ENCODE measurements at places on chromosomes 2 and 18.

DNA sequence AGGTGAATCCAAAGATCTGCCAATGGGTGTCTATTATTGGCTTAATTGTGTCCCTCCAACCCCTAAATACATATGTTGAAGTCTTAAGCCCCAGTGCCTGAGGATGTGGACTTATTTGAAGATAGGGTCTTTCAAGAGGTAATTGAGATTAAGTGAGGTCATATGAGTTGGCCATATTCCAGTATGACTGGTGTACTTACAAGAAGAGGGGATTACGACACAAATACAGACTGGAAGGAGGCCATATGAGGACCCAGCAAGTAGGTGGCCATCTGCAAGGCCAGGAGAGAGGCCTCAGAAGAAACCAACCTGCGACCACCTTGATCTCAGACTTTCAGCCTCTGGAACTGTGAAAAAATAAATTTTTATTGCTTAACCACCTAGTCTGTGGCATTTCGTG lies 121.1 kb upstream of the FN1 start:
- DNase-seq = peak; percentile 8

GRCh38 chr2:221563270-221563985 lies 8.7 kb downstream of the EPHA4 start:
- no peak for DNase-seq

- DNase-seq = no peak
Observed at GRCh38 chr18:80238651-80239260, 8.6 kb downstream of the PARD6G start.

- peak; percentile 83 for DNase-seq
Observed at GRCh38 chr2:152036611-152037469, 62.0 kb downstream of the CACNB4 start.

DNA sequence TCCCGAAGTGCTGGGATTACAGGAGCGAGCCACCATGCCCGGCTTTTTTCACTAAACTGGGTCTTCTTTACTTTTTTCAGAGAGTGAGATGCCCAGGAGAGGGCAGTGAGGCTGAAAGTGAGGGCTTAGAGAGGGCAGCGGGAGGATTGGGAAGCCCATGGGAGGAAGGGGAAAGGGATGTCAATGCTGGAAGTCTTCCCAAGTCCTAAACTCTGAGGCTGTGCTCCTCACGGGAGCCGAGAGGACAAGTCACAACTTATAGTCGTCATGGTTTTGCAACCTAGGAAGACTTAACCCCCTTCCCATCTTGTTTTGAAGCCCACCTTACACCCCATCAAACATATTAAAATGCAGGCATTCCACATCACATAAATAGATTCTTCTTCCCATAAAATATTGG lies 15.1 kb upstream of the MEP1B start:
- DNase-seq = no peak

DNA sequence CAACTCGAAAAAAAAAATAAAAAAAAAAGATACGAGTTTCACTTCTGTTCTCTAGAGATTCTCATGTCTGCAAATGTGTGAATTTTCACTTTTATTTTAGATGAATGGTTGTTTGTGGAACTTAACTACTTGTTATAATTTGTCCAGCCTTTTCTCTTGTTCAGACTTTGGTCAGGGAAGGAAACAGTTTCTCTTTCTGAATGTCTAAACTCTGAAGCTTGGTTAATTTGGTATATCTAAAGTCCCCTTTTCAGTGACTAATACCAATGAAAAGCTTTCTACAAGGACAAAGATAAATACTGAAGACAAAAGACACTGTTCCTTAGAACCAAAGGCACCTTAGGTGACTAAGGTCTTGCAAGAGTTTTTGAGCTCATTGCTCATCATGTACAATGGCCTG lies 144.4 kb upstream of the PIEZO2 start:
- DNase-seq = no peak

GRCh38 chr2:165905854-165906253 lies 47.7 kb downstream of the TTC21B start:
- peak; percentile 8 for DNase-seq

GRCh38 chr18:60228609-60229595 lies 143.7 kb downstream of the MC4R start:
- peak; percentile 7 for DNase-seq

- no peak for DNase-seq
Observed at GRCh38 chr18:77750006-77750405, 500.4 kb downstream of the GALR1 start.

- DNase-seq = peak; percentile 17
Observed at GRCh38 chr2:224449212-224450147, 47.6 kb upstream of the FAM124B start.

- DNase-seq = no peak
Observed at GRCh38 chr18:11581286-11581685, 28.1 kb upstream of the SLC35G4 start.

GRCh38 chr2:234001380-234002160 lies 48.9 kb upstream of the SPP2 start:
- no peak for DNase-seq

DNA sequence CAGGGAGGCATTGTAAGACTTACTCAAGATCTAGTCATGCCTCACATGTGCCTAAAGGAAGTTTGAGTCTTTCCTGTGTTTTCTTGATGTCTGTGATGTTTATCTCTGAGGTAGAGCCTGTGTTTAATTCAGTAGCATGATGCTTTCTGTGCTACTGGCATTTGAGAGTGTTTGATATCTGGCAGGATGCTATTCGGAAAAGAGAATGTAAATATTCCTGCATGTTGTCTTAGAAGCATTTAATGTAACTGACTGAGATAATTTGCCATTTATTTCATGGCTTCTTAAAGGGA lies 58.8 kb downstream of the GREB1L start:
- DNase-seq = no peak

DNA sequence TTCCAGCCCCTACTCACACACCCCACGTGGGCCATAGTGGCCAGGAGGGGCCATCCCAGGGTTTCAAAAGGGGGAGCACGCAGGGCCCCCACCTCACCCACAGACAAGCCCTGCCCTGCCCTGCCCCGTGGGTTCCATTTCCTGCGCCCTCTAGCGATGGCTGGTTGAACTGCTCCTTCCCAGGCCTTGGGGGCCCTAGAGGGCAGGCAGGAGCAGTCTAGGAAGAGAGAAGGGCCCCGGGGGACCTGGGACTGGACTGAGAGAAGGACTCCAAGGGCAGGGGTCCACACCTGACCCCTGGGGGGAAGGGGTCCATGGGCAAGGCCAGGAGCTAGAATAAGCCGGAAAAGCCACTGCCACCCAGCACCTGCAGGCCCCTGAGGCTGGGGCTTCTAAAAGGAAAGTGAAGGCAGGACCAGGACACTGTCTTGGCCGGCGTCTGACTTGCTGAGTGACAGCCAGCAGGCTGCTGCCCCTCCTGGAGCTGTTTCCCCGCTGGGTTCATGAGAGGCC lies 10.1 kb downstream of the CYP26B1 start:
- DNase-seq = peak; percentile 67

DNA sequence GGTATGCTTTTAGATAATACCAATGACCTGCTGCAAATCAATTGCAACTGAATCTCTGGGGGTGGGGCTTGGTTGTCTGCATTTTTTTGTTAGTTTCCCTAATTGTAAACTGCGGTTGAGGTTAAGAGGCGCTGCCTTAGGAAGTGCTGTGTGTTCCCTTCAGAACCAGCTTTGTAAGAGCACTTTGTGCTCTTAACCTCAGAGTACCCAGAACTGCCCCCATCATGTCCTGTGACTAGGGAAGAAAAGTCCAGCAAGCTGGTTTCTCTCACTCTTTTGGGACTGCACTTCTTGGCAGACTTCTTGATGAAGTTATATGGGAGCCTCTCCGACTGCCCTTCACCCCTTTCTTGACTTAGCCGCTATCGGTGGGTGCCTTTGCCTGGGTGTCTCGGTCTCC lies 245.5 kb upstream of the CXCR4 start:
- no peak for DNase-seq

DNA sequence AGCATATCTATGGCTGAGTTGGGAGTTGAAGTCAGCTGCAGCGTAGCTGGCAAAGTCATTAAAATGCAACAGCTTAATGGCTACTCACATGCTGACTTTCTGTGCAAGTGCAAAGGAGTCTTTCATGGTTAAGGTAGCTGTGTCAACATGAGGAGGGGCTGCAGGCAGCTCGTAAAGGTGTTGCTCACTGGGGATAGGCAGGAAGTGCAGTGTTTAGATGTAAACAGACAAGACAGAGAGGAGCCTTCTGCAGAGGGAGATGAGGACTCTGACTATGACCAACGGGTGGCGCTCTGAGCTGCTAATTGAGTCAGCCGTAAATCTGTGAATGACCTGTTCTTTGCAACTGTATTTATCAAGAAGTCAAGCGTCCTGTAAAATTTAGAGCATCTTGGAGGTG lies 22.3 kb upstream of the CAVIN2 start:
- DNase-seq = peak; percentile 70

- no peak for DNase-seq
Observed at GRCh38 chr2:147015591-147015990, 829.2 kb upstream of the ACVR2A start.

DNA sequence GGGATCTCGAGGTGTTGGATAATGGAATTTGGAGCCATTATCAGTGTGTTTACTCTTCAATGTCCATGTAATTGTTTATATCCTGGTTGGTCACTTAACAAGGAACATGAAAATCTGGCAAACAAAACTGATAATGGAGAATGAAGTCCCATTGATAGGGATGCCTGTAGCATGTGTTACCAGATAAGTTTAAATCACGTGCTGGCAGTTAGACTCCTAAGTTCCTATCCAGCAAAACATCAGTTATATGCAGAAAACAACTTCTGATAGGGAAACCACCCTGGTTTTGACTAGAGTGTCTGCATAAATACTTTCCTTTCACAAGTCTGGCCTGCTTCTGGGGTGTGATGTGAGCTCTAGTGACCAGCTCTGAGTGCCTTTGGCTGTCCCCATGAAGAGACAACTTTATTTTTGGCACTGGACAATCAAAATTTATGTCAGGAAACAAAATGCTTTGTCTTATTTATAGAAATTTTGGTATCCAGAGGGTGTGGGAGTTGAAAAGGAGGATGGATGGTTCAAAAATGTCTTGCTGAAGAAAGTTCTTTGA lies 82.0 kb downstream of the FHOD3 start:
- DNase-seq = peak; percentile 67

DNA sequence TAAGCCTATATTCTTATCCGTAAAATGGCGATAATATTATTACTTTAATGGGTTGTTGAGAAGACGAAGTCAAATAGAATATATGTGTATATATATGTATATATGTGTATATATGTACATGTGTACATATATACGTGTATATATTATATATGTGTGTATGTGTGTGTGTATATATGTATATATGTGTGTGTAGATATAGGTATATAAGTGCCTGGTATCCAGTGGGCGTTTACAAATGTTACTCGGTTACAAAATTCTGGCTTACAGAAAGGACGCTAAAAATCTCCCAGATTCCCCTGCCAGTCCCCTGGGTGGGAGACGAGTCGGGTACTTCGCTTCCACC lies 295 bp upstream of the MTX2 start:
- DNase-seq = no peak

- DNase-seq = peak; percentile 5
Observed at GRCh38 chr2:237171396-237171795, 85.7 kb downstream of the COPS8 start.

GRCh38 chr18:8381821-8382459 lies 227.3 kb upstream of the RAB12 start:
- DNase-seq = no peak

DNA sequence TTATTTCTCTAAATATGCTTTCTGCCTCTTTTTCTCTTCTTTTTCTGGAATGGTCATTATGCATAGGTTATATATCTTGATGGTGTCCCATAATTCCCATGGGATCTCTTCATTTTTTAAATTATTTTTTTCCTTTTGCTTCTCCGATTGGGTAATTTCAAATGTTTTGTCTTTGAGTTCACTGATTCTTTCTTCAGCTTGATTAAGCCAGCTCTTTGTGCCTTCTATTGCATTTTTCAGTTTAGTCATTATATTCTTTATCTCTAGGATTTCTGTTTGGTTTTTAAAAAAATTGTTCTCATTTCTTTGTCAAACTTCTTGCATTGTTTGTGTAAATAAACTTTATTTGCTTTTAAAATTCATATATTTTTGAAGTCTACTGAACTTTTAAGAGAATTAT lies 251.1 kb downstream of the INSIG2 start:
- DNase-seq = no peak

- peak; percentile 5 for DNase-seq
Observed at GRCh38 chr2:65666156-65666725, 233.8 kb upstream of the SPRED2 start.

DNA sequence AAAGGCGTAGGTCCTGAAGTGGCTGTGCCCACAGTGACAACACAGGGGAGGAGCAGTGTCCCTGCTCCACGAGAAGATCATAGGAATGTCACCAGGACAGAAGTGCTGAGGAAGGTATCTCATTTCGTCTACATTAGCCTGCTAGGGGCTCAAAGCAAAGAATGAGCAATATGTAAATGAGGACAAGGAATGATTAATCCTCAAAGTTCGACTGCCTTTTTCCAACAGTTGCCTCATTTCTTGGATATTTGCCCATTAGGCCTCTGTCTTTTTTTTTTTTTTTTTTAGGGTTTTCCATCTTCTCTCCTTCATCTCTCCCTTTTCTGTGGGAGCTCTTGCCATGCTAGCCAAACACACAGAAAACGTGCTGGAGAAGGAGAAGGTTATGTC lies 105.2 kb upstream of the ARHGAP28 start:
- DNase-seq = no peak

DNA sequence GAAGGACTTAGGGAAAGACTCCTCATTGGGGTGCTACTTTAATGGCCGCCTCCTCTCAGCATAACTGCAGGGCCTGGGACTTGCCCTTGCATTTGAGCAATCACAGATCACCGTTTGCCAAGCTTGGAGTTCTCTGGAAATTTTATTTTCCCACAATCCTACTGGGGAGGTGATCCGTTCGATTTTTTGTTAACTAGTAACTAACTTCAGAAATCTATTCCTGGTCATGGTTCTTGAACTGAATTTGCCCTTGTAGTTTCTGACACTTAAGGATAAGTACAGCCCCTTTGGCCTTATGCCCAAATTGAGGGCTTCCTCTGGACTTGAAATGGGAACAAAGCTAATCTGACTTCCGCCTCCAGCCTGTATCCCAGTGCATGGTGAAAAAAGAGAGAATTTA lies 60.5 kb upstream of the ST3GAL5 start:
- peak; percentile 8 for DNase-seq

DNA sequence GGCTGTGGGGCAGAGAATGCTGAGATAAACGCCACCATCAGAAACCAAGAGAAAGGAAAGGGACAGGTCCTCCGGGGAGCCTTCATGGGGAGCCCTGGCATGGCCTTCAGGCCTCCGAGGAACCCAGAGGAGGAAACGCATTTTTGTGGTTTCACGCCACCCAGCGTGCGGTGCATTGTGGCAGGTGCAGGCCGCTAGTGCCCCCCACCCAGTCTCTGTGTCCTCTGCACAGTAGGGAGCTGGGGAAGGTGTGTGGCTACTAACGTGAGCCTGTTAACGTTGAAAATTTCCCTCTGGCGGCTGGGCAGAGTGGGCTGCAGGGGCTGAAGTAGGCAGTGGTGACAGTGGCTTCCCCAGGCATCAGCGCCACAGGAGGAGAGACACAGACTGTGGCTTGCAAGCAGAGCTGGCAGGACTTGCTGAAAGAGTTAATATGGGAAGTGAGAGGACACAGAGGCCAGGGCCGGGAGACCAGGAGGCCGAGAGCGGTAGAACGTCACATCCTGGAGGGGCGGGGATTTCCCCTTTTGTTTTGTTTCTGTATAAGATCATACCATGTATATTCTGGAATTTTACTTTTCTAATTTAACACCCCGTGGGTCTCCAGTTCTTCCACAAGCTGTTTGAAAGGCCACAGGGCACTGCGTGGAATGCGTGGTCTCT lies 166.9 kb downstream of the GBX2 start:
- DNase-seq = no peak
